GM03348 (cell line): ENCODE measurements at places on chromosomes 2 and 18.

- no peak for DNase-seq
These were observed 38.7 kb upstream of the UXS1 start for GRCh38 chr2:106232638-106233349.

DNA sequence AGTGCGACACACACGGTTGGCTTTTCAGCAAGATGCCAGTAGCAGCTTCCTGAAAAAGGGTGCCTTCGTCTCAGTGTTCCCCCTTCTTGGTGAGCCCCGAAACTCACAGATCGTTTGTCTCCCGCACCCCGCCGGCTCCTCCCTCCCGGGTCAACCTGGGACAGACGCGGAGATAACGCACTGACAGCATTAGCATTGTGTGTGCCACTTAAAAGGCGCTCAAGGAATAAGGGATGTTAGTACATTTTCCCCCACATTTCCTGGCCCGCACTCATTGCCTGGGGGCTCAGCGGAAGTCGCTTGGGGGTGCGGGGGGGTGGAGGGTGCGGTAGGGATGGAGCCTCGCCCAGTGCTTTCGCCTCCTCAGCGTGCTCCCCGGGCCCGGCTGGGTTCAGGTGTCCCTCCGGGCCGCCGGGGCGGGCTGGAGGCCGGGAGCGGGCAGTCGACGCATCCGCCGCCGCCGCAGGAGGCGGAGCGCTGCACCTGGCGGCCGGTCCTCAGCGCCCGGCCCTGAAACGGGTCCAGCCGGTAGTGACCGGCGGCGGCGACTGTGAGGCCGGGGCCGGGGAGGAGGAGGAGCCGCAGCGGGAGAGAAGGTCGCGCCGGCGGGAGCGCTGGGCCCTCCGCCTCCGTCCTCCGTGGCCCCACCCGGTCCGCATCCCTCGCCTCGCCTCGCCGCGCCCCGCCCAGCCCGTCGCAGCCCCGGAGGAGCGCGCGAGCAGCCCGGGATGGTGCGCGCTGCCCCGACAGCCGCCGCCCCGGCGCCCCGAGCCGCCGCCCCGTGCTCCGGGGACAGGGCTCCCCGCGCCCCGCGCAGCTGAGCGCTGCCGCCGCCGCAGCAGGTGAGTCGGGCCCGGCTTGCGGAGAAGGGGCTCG, at the start of gene MFSD6:
Gene MFSD6, plus strand, starts transcription at position 694 of the 876 bp plus-strand sequence. CDS start 27,675 bp downstream, outside the sequence.
- DNase-seq = peak; percentile 79

- no peak for DNase-seq
These were observed 3.5 kb upstream of the DSC2 start for GRCh38 chr18:31105733-31106132.

DNA sequence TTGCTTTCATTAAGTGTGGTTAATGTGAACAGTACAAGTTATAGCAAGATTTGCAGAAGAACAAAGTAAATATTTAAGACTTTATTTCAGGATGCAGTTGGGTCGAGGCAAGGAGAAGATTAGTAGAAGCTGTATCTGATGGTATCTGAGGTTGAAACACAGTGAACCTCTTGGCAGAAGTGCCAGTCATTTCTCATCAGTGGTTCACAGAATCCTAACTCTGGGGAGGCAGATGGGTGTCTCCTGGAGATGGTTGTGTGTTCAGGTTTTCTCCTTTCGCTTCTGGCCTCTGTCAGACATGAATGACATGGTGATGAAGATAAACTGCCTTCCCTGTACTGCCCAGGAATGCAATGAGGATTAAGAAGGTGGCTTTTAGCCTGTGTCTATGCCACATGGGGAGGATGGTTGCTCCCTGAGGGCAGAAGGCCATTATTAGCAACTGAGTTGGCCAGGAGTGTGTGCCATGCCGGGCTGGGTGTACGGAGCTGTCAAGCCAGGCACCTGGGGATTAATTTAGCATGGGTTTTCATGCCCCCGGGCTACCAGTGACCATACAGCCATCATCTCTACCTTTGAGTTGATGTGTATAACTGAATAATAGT, 28.0 kb downstream of the MGAT5 start:
- no peak for DNase-seq

- no peak for DNase-seq
These were observed 47.9 kb downstream of the E2F6 start for GRCh38 chr2:11417946-11418585.
